ENCODE measurements at places on chromosomes 13 and 19.
A peak's percentile ranks its signal among the peaks of the same experiment; 100 is the strongest.

DNA sequence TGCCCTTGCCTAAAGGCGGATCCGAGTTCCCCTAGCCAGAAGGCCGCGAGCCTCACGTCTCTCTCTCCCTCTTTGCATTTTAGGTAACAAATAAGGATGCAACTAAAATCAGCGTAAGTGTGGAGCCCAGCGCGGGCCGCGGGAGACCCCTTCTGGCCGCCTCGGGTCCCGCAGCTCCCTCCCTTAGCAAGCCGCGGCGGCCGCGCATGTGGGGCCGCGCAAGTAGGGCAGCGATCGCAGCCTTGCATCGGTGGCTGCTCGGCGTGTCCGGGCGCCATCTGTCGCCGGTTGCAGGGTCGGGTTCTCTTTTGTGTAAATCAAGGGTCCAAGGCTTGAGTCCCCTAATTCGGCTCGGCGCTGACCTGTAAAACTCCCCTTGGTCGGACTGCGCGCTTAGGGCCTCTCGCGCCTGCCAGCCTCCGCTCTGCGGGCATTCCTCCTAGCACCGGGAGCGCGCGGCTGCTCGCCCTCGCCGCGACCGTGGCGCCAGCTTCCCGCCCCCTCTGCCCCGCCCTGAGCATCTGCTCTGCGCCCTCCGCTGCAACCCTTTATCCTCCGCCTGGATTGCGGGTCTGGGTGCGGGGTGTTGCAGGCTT, 2.7 kb downstream of the VSTM2B start:
- peak; percentile 81 for DNase-seq

GRCh38 chr19:35176181-35176570, 21.6 kb downstream of the FXYD5 start:
- no peak for DNase-seq

GRCh38 chr13:20608438-20609020, 41.6 kb downstream of the IFT88 start:
- DNase-seq: no peak

DNA sequence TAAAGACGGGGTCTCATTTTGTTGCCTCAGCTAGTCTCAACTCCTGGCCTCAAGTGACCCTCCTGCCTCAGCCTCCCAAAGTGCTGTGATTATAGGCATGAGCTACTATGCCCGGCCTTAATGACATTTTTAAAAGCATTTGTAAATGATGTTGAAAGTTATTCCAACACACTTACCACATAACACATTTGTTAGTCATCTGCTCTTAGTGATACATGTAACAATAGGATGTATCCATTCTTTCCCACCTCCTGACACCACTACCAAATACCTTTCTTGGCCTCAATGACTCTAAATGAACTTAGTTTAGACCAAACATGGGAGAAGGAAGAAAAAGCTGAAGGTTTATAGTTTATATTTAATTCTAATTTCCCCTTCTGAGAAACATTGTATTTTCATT, 59.8 kb upstream of the MEDAG start:
- DNase-seq: no peak

- peak; percentile 59 for DNase-seq
These were observed 42.9 kb upstream of the URAD start for GRCh38 chr13:28031220-28031895.

- DNase-seq: no peak
These were observed 496.7 kb downstream of the EFNB2 start for GRCh38 chr13:106038752-106039151.

DNA sequence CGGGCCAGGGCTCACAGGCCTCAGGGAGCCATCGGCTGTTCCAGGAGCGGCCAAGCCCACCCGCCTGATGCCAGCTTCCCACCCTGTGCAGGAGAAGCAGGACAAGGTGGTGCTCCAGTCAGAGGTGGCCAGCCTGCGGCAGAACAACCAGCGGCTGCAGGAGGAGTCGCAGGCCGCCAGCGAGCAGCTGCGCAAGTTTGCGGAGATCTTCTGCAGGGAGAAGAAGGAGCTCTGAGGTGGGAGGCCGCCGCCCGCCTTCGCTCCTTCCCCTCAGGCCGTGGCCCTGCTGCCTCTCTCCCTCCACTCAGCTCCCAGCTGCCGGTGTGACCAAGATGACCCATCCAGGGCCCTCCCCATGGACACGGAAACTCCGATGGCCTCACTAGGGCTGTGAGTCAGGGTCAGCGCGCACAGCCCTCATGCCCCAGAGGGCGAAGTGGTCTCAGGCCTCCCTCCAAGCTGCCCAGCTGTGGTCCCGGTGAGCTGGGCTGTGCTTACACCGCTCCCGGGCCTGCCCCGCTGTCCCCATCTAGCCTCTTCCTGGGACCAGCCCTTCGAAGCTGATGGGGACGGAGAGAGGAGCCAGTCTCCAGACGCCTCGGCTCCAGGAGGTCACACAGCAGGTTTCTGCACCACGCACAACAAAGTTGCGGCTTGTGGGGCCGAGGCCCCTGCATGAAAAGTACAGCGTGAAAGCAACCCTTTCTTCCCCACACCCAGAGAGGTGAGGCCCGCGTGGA, 17.8 kb downstream of the DPF1 start:
- no peak for DNase-seq

GRCh38 chr19:14400951-14401431, 18.1 kb downstream of the DDX39A start:
- no peak for DNase-seq
